ENCODE measurements at places on chromosomes 3 and 15. TPM values are rescaled to one million over a fixed set of nuclear protein-coding genes. Genes with fewer than 3 reads are reported as not detected.

Gene THRB
- 1.3 TPM for total RNA-seq

Gene NDN
- 0.07 TPM for total RNA-seq

Gene CHST13
- 0.61 TPM for total RNA-seq

Gene RYR3
- total RNA-seq: 0.05 TPM

Gene NTRK3
- 23.2 TPM for total RNA-seq

Gene LMCD1
- 82.1 TPM for total RNA-seq
